Activated T-helper 2 cell treated with anti-CD3 and anti-CD28 coated beads, Interferon-gamma antibody, Interleukin-2, Interleukin-4, amounts not matched to agents 10 μg/mL and 5 μg/mL and 100 μg/mL, durations not matched to agents 14 hours and 24 hours and 36 hours (primary cell): ENCODE measurements at places on chromosomes 3 and 15. TPM values are rescaled to one million over a fixed set of nuclear protein-coding genes. Genes with fewer than 3 reads are reported as not detected.

DNA sequence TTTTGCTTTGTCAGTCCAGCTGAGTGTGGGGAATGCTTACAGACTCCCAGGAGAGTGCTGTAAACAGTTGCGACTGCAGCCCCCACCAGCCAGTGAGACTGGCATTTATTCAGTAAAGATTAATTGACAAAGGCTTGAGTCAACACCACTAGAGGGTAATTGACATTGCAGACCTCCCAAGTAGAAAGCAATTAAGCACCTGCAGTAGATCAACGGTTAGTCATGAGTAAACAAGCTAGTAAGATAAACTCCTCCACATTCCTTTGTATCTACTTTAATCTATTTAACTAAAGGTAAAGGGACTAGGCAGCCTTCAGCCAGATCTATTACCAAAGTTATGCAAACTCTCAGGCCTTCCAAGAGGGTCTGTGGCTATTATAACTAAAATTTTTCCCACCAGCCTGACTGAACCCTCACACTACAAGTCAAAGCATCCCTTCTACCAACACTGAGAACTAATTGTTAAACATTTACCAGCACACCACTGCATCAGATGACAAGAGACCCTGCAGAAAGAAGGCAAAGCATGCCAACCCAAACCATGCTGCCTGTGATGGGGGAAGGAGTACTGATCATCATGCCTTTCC is 30.5 kb upstream of the GALNT15 start:
- H3K36me3 ChIP-seq = no peaks in the 10 kb centered on the region
- H3K27ac ChIP-seq = no peak overlapping the region
- peaks cover 2% of the 10 kb centered on the region for H3K4me1 ChIP-seq
- no peak for DNase-seq

GRCh38 chr3:184338511-184338945 is 1.1 kb downstream of the FAM131A start:
- peak overlapping the region; percentile 9 for H3K4me3 ChIP-seq
- no peak overlapping the region for H3K27ac ChIP-seq
- H3K4me1 ChIP-seq = peaks cover 39% of the 10 kb centered on the region
- H3K27me3 ChIP-seq = no peaks in the 10 kb centered on the region

- no peaks in the 10 kb centered on the region for H3K36me3 ChIP-seq
- H3K27ac ChIP-seq = no peak overlapping the region
- no peak for DNase-seq
- no peak overlapping the region for H3K4me3 ChIP-seq
These were observed 114.3 kb downstream of the DIPK2A start for GRCh38 chr3:144085964-144086363.

The CD200R1L gene
- not detected in 2 replicates for total RNA-seq

GRCh38 chr3:143644370-143645089 is 203.7 kb downstream of the SLC9A9 start:
- H3K4me3 ChIP-seq = no peak overlapping the region
- no peaks in the 10 kb centered on the region for H3K36me3 ChIP-seq
- H3K27ac ChIP-seq = no peak overlapping the region

DNA sequence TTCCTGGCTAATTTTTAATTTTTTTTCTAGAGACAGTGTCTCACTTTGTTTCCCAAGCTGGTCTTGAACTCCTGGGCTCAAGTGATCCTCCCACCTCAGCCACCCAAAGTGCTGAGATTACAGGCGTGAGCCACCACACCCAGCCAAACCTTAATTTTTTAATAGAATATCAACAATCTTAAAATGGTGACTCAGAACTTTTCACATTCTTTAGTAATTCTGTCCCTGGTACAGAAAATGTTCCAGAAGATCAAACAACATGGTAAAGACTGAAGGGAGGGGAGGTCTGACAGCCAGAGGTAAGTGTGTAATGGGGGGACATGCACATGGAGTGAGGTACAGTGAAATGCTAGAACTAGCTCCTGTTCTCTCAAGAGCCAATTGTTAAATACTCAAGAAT is 38.2 kb downstream of the DNAH12 start:
- peaks cover 9% of the 10 kb centered on the region for H3K27me3 ChIP-seq
- no peak overlapping the region for H3K27ac ChIP-seq
- H3K36me3 ChIP-seq = no peaks in the 10 kb centered on the region
- DNase-seq = no peak
- H3K4me3 ChIP-seq = no peak overlapping the region

The IL17RB gene
- total RNA-seq = 33.3 and 36.1 TPM in 2 replicates

DNA sequence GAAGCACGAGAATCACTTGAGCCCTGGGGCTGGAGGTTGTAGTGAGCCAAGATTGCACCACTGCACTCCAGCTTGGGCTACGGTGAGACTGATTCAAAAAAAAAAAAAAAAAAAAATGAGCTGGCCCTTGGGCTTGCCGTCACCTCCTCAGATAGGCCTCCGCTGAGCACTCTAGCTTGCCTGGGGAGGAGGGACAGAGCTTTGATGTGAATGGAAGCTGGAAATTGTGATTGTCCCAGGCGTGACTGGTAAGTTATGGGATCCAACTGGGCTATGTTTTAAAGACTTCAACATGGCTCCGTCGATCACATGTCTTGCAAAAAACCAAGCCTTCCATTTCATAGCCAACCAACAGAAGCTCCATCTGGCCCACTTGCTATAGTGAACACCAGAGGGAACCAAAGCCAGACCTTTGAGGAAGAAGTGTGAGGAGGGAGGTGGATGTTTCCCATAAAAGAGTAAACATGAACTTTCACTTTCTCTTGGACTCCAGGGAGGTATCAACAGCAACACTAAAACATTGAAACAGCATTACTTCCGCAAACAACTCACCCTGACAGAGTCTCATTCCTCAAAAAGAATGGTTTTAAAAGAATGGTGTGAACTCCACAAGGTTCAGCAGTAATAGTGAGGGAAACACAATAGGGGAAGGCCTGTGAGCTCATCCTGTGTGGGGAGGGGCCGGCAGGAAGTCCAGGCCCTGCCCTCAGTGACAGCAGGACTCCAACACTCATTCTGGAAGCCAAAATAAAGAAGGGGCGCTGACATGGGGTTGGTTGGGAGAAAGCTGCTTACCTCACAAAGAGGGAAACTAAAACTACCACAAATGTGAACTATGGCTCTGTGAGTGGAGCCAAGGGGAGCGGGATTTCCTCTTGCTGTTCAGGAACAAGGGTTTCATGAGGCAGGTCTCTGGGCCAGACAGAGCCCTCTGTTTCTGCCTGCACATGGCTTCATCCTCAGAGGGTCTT is 59.2 kb upstream of the IL12A start:
- peaks cover 9% of the 10 kb centered on the region for H3K4me1 ChIP-seq
- no peak overlapping the region for H3K27ac ChIP-seq
- DNase-seq = no peak
- no peak overlapping the region for H3K4me3 ChIP-seq

DNA sequence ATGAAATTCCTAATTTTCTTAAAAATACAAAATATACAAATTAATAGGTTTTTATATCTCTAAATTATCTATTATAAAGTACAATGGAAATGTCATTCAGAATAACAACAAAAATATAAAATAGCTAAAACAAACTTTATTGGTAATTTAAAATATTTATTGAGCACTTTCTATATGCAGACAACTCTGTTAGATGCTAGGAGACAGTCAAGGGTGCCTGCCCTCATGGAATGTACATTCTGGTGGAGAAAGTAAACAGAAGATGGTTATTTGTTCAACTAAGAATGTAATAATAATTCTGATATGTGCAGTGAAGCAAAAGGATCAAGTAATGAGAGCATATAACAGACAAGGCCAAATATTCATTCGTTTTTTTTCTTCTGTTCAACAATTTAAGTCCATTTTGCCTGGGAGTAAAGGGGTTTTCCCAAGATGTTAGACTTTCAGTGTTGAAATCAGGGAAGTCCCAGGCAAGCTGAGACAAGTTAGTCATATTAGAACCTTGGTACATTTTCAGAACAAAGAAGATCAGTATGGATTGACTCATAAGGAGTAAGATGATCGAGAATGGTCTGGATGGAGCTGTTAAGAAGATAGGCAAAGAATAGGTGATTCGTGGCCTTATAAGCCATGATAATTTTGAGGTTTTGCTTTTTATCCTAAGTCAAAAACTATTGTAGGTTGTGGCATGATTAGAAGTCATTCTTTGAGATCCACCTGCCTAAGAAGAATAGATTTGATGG is 150.2 kb upstream of the MLF1 start:
- DNase-seq = no peak
- peak overlapping the region; percentile 9 for H3K27ac ChIP-seq
- no peaks in the 10 kb centered on the region for H3K27me3 ChIP-seq

The PDZRN3 gene
- not detected in 2 replicates for total RNA-seq

DNA sequence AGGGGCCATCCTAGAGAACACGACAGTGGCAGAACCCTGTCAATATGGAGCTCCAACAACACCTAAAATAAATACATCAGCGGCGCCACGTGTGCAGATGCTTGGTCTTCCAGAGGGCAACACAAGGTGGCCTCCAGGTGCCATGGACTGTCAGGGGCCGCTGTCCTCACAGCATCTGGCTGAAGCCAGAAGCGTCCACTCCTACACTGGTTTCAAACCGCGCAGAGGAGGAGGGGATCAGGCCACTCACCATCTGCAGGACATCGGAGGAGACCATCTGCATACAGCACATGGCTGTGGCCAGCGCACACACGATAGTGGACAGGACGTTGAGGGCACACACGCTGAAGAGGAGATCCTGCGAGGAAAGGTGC is 118.2 kb downstream of the NSMCE3 start:
- peaks cover 3% of the 10 kb centered on the region for H3K27me3 ChIP-seq
- H3K27ac ChIP-seq = no peak overlapping the region
- no peaks in the 10 kb centered on the region for H3K4me1 ChIP-seq
- no peak overlapping the region for H3K4me3 ChIP-seq
- DNase-seq = no peak

The MGLL gene
- total RNA-seq = 6.5 and 6.6 TPM in 2 replicates

The IQCB1 gene
- 43.4 and 44.0 TPM in 2 replicates for total RNA-seq

DNA sequence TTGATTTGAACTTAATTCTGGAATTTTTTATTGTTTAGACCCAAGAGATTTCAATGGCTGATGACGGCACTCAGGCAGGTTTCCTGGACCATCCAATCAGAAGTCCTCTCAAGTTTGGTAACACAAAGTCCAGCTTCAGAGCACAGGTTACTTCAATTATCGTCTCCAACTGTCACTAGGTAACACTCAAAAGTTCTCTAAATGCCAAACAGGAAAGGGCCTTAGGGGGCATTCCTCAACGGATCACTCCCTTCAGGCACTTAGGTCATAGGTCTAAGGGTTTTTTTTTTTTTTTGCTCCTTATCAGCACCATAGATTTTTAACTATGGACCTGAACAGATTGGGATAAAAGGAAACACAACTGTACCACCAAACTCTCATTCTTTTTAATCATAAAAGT is 85.8 kb downstream of the MEIS2 start:
- no peaks in the 10 kb centered on the region for H3K27me3 ChIP-seq
- H3K36me3 ChIP-seq = no peaks in the 10 kb centered on the region
- H3K27ac ChIP-seq = no peak overlapping the region
- H3K4me1 ChIP-seq = no peaks in the 10 kb centered on the region

The ANKRD34C gene
- total RNA-seq = not detected in 2 replicates

The SYNPR gene
- not detected in 2 replicates for total RNA-seq
